ENCODE measurements at places on chromosomes 11 and 22. TPM values are rescaled to one million over a fixed set of nuclear protein-coding genes. Genes with fewer than 3 reads are reported as not detected.

Gene FIBP
- total RNA-seq: 92.8 TPM

Gene CNTN5
- 0.29 TPM for total RNA-seq

Gene CDON
- total RNA-seq: 24.4 TPM

Gene PSMA1
- 117 TPM for total RNA-seq

Gene RGL4
- not detected for total RNA-seq

Gene TCP11L1
- 26.2 TPM for total RNA-seq

DNA sequence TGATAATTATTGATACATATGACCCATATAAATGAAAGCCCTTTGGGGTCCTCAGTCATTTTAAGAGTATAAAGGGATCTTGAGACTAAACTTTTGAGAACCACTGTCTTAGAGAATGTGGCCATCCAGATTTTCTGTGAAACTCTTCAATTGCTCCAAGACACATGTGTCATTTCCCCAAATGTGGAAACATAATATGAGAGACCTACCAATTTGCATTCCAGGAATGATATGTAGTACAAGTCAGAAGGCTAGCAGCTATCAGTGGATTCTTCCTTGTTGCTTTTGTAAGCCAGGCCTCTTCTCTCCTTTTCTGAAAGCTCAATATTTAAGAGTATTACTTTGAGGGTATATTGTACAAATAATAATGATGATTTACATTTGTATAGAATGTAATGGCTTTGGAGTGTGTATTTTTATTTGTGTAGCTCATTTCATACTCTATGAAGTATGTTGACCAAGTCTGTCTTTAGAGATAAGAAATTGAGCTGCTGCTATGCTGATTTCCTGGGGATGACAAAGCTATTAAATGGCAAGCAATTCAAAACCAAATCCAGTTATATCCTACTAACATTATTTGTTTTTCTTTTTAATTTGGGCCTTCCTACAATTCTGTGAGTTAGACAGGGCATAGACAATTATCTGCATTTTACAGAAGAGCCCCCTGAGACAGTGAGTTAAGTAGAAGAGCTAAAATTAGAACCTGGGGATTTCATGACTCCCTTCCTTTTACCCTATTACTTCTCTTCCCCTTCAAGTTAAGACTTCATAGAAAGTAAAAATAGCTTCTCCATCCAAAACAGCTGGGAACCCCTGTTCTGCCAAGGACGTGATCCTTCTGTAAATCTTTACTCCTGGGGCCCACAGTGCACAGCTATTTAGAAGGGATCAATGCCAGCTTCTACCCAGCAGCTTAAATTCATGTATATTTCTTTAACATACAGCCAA, 131.9 kb downstream of the WNT11 start:
- no peak for DNase-seq

DNA sequence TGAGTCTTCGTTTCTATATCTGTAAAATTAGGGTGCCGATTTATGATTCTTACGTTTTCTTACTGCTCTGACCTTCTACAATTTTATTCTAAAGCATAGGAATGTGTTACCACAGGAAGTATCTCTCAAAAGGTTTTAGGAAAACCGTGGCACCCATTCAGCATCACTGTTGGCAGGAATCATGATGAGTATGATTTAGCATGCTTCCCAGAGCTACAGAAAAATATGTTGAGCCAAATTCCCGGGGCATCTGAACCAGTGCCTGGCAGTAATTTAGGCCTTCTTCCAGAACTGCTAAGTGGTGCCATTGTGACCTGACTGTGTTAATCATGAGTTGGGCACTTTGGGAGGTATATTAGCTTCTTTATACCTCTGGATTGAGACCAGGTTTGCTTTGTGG, 605.0 kb upstream of the RAG2 start:
- DNase-seq: no peak

- DNase-seq: no peak
Measured at GRCh38 chr11:1384199-1384970, 5.3 kb upstream of the BRSK2 start.

GRCh38 chr22:29244785-29245625, 22.8 kb downstream of the RHBDD3 start:
- no peak for DNase-seq

DNA sequence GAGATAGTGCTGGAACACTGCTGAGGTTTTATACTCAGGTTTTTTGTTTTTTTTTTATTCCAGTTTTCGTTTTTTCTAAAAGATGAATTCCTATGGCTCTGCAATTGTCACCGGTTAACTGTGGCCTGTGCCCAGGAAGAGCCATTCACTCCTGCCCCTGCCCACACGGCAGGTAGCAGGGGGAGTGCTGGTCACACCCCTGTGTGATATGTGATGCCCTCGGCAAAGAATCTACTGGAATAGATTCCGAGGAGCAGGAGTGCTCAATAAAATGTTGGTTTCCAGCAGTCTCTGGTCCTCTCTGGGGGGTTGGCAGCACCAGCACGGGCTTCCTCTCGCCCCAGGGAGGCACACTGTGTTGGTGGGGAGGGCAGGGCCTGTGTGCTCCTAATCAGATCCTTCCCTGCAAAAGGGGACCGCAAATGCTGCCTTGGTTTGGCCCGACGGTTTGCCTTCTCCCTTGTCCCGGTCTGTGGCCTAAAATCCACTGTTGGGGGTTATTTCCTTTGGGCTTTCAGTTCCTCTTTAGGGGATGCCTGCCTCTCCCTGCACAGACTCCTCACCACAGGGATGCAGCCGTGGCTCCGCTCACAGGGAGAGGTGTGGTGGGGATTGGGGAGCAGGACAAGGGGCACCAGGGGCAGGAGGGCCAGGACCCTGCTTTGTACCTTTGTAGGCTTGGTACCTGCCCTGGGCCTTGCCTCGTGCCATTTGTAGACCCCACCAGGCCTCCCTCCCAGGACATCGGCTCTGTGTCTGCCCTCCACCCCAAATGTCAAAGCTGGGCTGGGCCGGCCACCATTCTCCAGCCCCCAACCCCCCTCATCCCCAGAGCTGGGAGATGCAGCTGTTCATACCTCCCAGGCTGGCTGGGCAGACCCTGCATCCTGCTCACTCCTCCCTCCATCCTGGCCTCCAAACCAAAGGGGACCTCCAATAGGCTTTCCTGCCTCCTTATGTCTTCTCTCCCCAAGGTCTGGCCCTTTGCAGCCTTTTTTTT, 13.5 kb downstream of the MCAT start:
- no peak for DNase-seq

DNA sequence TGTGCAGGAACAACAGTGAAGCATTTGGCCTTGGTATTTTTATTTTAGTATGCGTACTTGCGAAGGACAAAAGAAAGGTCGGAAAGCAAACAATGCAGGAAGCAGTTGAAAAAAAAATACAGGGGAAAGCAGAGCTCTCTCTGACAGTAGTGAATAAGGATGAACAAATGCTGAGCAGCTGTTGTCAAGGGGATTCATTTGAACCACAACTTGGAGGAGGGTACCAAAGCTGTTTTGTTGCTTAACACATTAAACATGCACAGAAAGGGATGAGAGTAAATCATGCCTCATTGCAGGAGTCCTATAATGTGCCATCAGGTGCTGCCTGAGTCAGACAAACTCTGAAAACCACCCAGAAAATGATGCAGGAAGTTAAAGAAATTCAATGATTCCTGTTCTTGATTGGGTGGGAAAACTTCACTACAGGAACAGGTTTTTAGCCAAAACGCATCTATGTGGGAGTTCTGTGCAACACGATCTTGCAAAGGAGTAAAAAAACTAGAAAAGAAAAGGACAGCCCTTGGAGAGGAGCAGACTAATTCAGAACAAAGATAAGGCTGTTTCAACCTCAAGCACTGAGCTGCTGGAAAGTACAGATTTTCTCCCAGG, 2113.5 kb downstream of the LRRC4C start:
- no peak for DNase-seq

- DNase-seq: no peak
Measured at GRCh38 chr22:31962387-31963125, 18.2 kb downstream of the YWHAH start.

DNA sequence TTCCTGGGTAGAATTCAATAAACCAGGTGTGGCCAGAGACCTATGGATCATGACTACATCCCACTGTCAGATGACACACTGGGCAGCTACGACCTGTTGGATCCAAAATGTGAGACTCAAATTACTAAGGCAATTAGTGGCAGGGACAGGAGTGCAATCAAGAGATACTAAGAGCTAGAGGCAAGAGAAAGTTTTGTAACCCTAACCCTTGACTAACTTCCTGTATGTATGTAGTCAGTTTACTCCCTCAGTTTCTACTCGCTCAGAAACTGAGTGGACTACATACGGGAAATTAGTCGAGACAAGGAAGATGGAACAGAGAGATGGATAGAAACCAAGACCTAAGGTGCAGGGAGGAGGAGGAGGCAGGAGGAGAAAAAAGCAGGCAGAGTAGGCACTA, 2.7 kb downstream of the CYB5R2 start:
- no peak for DNase-seq

GRCh38 chr11:57896361-57897145, 127.1 kb upstream of the OR9Q1 start:
- peak; percentile 27 for DNase-seq

DNA sequence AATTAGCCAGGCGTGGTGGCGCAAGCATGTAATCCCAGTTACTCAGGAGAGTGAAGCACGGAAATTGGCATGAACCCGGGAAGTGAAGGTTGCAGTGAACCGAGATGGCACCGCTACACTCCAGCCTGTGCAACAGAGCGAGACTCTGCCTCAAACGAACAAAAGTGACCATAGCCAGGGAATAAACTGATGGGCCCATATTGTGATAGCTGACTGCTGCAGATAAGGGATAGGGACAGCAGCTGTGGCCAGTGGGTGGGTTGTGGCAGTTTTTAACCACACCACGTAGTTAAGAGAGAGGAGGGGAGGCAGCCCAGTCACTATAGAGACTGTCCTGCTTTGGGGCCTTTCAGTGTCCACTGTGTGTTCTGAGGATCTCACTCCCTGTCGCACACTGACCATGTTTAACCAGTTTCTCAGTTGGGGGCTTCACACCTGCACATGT, 58.9 kb downstream of the PISD start:
- DNase-seq: no peak

- no peak for DNase-seq
Measured at GRCh38 chr11:130070846-130071200, 1.1 kb downstream of the APLP2 start.

DNA sequence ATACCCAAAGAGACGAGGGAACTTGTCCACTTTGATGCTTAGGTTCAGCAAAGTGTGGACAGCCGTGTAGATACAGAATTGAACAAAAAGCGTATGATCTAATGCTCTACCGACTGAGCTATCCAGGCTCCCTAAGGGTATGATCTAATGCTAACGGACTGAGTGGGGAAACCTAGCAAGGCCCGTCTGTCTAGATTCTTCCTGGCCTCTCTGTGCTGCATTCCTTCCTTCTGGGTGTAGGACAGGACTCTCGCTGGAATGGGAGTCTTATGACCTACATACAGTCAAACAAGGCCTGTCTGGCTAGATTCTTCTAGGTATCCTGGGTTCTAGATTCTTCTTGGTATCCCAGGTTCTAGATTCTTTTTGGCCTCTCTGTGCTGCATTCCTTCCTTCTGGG, 8.4 kb upstream of the SLC15A3 start:
- no peak for DNase-seq

GRCh38 chr22:36163497-36163896, 2.9 kb upstream of the APOL3 start:
- DNase-seq: no peak

DNA sequence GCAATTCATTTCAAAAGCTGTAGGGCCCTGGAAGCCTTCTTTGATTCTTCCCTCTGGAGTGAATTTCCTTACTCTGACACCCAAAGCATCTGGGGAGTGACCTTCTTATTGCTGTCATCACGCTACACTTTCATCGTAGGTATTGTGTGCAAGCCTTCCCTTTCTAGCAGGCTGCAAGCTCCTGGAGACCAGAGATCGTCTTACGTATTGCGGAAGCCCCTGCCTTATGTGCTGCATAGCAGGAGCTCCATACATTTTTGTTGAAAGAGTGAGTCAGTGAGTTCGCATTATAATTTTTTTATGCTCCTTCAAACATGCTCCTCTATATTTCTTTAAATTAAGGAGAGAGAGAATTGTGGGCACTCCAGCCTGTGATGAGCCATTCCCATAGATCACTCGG, 21.2 kb upstream of the TMEM218 start:
- no peak for DNase-seq

- DNase-seq: no peak
Measured at GRCh38 chr11:132898676-132899075, 633.6 kb downstream of the OPCML start.

GRCh38 chr11:128262463-128263345, 324.7 kb downstream of the ETS1 start:
- DNase-seq: no peak

GRCh38 chr11:24623121-24623520, 126.3 kb downstream of the LUZP2 start:
- DNase-seq: no peak

GRCh38 chr11:94987378-94987777, 13.9 kb downstream of the KDM4D start:
- no peak for DNase-seq

DNA sequence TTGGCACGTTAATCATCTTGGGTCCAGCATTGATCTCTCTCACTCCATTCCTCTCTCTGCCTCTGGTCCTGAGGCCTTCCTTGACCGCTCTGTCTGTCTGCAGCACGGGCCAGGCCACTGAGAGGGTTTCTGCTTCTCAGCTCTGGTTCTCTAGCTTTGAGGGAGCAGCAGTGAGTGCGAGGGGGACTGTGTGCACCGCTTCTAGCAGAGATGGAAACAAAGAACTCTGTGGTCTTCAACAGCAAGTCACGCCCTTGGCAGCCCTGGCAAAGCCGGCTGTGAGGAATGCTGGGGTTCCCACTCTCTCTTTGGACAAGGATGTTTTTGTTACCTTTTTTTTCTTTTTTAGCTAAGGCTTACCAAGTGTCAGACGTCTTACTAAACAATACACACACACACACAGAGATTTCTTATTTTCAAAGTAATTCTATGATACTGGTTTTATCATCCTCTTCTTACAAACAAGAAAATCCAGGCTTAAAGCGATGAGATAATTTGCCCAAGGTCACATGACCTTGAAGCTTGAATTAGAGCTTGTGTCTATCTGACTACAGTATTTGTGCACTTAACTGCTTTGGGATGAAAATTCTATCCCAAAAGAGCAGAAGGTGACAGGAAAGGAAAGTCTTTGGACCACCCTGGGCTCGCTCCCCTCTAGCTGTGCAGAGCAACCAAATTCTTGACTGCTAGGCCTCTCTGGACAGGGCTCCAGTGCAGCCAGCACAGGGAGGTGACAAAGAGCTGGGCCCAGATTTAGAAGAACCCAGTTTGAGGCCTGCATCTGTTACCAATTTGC, 293.2 kb downstream of the NTM start:
- no peak for DNase-seq

GRCh38 chr11:83746921-83747585, 460.9 kb upstream of the CCDC90B start:
- DNase-seq: no peak

GRCh38 chr11:126491092-126491491, 135.6 kb downstream of the ST3GAL4 start:
- DNase-seq: no peak

All from osteocyte (in vitro differentiated cells).